ENCODE measurements at places on chromosomes 5 and 9. TPM values are rescaled to one million over a fixed set of nuclear protein-coding genes. Genes with fewer than 3 reads are reported as not detected.

Gene DNAJC18
- total RNA-seq: 6.3 TPM

Gene RNF183
- not detected for total RNA-seq

Gene VCAN
- total RNA-seq: 452 TPM

Gene CNOT8
- total RNA-seq: 58.3 TPM

Gene TPPP
- total RNA-seq: 0.09 TPM

Gene ATP10B
- 0.14 TPM for total RNA-seq

Gene TNC
- 46.8 TPM for total RNA-seq

Gene GCNT4
- 4.3 TPM for total RNA-seq

Gene ANKRD31
- total RNA-seq: 0.14 TPM

Gene TIMD4
- total RNA-seq: not detected
